ENCODE measurements at places on chromosomes 4 and X.

DNA sequence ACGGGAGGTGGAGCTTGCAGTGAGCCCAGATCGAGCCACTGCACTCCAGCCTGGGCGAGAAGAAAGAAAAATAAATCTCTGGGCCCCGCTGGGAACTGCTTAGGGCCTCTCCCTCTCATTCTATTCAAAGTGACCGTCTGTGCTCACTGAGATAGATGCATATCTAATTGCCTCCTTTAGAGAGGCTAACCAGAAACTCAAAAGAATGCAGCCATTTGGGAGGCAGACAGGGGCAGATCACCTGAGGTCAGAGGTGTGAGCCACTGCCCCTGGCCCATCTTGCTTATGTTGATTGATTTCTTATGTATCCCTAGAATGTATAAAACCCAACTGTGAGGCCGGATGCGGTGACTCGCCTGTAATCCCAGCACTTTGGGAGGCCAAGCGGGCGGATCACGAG is 6.2 kb upstream of the CSF2RA start:
- DNase-seq = no peak

DNA sequence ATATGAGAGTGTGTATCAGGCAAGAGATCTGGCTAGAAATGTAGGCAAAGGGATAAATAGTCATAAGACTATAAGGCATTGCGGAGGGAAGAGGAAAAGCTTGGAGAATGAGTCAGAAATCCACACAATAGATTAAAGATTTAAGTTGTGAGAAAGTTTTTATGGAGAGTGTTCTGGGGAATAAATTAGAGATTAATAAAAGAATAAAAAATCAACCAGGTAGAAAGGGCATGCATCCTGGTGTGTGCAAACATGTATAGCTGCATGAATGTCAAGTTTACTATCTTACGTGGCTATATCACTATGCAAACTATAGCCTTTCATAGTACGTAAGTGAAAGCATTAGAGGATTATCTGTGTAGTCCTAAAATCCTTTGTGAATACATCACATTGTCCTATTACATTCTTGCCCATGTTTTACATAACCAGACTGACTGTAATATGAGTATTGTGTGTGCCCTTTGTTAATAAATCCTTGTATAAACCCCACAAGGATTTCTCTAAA is 36.9 kb downstream of the SNCA start:
- DNase-seq = no peak

DNA sequence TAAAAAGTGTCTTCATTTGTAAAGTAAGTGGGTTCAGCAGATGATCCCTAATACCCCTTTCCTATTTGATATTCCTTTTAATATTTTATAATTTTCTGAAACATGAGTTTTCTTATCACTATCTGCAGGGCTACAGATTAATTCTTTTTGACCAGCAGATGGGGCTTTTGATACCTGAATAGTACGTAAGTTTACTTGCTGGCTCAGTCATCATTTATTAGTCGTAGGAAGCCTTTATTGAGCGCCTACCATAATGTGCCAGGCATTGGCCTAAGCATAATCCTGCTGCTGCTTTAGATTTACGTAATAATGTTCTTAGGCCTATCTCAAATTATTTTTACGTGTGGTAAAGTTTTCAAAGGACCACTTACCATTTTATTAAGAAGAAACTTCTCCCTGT is 33.1 kb downstream of the OSTC start:
- DNase-seq = no peak

DNA sequence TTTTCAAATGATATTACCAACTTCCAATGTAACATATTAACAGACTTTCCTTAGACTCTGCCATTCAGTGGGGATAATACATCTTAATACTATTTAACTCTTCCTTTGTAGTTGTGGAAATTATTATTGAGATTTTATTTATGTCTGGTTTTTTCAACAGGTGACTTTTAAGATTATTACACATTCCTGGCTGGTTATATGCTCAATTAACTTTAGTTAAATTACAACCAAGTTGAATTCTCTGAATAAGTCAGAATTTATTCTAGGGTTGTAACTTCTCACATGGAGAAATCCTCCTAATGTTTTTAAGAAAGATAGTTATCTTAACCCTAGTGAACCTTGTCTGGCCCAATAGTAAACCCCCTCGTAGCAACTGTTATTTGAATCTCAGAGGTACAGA is 107.3 kb downstream of the SLC10A6 start:
- DNase-seq = no peak

DNA sequence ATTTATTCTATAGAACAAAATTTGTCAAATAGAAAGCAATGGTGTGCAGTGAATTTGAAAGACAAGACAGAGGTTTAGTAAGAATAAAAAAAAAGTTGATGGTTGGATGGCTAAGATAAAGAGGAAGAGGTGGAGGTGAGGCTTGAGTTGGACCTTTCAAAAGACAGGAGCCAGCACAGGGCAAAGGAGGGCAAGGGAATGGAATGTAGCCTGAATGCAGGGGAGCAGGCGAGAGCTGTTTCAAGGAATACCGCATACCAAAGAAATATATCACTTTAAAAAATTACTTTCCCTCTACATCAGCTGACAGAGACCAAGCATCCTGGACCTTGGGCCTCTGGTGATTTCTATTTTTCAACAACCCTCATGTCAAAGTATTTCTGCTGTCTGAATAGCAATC is 38.0 kb upstream of the CXXC4 start:
- DNase-seq = no peak

DNA sequence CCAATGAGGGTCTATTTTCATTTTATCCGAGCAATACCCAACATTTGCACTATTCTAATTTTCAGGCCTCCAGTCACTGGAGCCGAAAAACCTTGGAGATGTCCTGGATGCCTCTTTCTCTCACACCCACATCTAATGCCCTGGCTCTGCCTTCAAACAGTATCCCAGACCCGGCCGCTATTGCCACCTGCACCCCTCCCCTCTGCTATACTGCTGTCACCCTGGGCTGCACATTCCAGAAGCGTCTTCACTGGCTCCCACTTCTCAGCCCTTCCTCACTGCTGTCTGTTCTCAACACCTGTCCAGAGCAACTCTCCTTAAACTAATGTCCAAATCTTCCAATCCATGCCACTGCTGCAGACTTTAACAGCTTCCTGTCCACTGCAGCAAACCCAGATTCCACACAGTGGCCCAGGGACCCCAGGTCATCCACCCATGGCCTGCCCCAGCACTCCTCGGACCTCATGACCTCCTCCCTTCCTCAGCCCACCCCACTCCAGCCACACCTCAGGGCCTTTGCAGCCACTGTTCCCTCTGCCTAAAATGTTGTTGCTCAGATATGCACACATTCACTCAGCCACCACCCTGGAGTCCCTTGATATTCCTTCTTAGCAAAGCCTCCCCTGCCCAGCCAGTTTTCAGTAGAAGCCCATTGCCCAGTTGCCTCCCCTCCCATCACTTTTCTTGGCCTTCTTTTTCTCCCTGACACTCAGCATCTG is 30.5 kb upstream of the PPP2R2C start:
- no peak for DNase-seq

DNA sequence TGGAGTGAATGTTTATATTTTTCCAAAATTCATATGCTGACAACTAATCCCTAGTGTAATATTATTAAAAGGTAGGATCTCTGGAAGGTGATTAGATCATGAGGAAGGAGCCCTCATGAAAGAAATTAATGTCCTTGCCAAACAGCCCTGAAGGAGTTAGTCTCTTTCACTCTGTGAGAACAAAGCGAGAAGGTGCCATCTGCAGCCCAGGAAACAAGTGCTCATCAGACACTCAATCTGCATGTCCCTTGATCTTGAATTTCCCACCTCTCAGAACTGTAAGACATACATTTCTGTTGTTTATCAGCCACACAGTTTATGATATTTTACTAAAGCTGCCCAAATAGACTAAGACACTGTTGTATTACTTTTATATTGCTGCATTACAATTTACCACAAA is 1283.4 kb downstream of the PCDH7 start:
- DNase-seq = no peak

- no peak for DNase-seq
Measured at GRCh38 chrX:120251471-120252011, 929 bp downstream of the ZBTB33 start.

- DNase-seq = no peak
Measured at GRCh38 chr4:163072222-163072621, 94.5 kb downstream of the NAF1 start.

DNA sequence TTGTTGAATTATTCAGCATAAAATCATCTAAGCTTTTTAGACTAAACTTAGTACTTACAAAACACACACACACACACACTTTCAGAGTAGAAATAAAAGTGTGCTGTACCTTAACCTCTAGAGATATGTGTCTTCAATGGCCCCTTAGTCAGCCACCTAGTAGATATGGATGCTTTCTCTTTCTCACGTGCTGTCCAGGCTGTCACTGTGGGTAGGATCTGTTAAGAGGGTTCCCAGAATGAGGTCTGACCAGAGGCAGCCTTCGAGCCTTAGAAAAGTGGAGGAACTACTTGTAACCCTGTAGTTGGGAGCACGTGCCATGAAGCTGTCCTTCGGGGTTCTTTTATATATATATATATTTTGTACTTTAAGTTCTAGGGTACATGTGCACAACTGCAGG is 117.9 kb downstream of the COL4A5 start:
- DNase-seq = no peak

GRCh38 chr4:104493081-104493831 is 1.4 kb downstream of the CXXC4 start:
- DNase-seq = no peak

GRCh38 chr4:113256946-113257345 is 207.5 kb downstream of the ANK2 start:
- DNase-seq = no peak

Measured in cerebellar nuclear complex (tissue), 1 donor.